ENCODE measurements at places on chromosomes 5 and 9. TPM values are rescaled to one million over a fixed set of nuclear protein-coding genes. Genes with fewer than 3 reads are reported as not detected.

- no peak for DNase-seq
These were observed 79.0 kb downstream of the DAP start for GRCh38 chr5:10681731-10682679.

DNA sequence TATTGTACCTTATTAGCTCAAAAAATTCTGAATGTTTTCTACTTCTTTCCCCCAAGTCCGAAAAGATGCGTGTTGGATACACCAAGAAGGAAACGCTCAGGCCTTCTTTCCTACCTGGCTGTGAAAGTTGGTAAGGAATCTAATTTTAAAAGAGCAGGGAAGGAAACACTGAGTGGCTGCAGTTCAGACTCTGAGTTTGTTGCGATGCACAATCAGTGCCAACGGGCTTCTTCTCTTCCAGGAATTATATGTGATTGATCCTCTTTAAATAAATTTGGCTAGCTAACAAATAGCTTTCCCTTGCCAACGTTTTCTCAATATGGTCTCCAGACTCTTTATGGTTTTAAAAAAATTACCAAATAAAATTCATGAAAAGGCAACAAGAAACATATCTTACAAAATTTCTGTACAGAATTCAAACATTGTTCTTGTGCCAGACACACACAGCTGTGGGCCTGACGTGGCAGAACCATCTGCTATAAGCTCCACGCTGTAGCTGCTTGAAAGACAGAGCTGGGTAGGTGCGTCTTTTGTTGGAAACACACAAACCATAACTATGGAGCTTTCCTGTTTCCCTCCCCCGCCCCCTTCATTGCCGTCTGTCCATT lies 493.1 kb downstream of the ZNF608 start:
- no peak for DNase-seq

DNA sequence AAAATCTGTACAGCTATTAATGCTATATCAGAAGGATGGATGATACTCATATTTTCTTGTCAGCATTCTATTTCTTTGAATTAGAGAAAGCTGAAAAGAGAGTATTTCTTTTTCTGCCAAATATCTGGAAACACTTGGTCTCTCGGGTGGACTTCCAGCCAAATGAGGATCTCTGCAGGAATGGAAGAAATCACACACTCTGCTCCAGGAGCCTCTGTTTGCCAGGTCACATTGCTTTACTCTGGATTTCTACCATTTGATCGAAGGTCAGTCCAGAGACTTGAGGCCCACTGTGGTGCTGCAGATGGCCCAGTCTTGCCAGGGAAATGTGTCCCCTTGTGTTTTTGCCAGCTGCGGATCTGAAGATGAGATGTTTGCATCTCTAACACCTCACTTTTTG lies 154.1 kb downstream of the PCSK1 start:
- DNase-seq: no peak

DNA sequence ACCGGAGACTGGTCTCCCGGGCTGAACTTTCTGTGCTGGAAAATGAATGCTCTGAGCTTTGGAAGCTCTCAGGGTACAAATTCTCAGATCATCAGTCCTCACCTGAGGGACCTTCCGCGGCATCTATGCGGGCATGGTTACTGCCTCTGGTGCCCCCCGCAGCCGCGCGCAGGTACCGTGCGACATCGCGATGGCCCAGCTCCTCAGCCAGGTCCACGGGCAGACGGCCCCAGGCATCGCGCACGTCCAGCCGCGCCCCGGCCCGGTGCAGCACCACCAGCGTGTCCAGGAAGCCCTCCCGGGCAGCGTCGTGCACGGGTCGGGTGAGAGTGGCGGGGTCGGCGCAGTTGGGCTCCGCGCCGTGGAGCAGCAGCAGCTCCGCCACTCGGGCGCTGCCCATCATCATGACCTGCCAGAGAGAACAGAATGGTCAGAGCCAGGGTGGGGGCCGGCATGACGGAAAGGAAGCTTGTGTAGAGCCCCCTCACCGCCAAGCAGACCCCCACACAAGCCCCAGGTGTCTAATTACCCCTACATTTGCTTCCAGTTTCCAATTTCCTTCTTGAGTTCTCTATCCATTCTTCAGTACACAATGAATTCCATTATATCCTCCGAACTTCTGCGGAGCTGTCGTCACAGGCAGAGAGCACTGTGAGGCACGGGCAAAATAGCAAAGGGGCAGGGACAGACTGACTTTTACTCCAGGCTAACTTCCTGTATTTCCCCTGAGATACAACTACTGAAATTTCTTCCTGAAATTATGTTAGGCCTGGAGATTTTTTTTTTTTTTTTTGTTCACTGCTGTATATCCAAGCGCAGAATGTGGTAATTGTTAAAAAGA lies 23.2 kb downstream of the CDKN2A start:
- no peak for DNase-seq

DNA sequence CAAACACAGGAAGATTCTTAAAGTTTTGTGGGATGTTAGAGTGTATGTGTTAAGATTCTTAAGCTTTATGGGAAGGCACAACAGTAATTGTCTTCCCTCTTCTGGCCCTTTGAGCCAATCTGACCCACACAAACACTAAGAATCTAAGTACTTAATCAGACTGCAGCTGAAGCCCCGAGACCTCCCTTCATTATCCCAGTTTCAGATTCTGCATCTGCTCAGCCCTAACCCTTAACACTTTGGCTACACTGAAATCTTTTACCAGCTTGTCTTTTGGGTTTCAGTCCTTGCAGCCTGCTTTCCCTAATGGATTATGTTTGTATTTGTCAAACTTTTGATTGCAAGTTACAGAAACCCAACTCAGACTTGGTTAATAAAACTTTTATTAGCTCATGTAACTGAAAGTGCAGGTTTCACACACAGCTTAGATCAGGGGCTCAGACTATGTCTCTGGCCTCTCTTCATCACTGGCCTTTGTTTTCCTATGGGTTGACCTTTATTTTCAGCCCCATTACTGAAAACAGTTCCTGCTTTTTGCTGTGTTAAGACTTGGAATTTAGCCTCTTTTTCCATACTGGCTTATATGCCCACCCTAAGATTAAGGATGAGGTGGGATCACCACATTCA lies 71.5 kb downstream of the COX7C start:
- no peak for DNase-seq

ZNF354B gene
- total RNA-seq: 7.4 TPM

All from dermis blood vessel endothelial cell (primary cell).